ENCODE measurements at places on chromosomes 3 and 15.

GRCh38 chr15:78072080-78072892 is 5.2 kb downstream of the TBC1D2B start:
- no peak for DNase-seq

DNA sequence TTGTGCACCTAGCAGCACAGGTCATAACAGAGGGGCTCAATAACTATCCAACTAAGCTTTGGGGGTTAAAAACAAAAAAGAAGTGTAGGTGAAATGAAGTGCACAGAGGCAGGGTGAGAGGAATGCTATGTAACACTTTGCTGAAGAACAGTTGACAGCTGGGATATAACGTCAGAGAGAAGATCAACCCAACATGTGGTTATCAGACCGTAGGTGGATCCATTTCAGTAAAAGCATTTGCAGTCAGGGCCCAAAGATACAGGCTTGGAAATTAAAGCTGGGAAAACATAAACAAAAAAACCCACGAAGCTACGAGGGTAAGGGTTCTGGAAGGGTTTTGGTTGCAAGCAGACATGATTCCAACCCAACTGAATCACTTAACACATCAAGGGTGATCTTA is 377.5 kb upstream of the NR2F2 start:
- no peak for DNase-seq

- no peak for DNase-seq
These were observed 41.0 kb upstream of the COPB2 start for GRCh38 chr3:139430493-139430892.

DNA sequence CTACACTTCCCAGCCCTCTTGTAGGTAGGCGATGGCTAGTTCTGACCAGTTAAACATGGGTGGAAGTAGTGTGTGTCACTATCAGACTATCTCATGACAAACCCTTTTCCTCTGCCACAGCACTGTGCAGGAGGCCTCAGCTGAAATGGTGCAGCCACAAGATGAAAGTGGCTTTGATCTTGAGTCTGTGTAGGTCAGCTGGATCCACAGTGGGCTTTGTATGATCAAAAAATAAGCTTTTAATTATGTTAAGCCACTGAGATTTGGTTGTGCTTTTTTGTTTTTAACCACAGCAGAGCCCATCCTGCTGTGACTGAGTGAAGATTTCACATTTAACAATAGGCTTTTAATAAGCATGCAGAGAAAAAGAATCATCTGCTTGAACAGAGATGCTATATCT is 19.7 kb downstream of the RCN2 start:
- no peak for DNase-seq

DNA sequence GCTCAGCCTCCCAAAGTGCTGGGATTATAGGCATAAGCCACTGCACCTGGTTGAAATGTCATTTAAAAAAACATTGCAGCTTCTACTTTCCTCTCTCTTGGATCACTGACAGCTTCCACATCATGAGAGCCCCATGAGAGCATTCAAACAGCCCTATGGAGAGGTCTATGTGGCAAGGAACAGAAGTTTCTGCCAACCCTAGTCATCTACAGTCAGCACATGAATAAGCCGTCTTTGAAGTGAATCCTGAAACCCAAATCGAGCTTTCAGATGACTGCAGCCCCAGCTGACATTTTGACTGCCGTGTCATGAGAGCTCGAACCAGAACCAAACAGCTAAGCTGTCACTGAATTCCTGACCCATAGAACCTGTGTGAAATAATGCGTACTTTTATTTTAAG is 39.8 kb downstream of the CD200R1L start:
- DNase-seq: no peak

- DNase-seq: no peak
These were observed 357.5 kb downstream of the CHST2 start for GRCh38 chr3:143476965-143477640.

DNA sequence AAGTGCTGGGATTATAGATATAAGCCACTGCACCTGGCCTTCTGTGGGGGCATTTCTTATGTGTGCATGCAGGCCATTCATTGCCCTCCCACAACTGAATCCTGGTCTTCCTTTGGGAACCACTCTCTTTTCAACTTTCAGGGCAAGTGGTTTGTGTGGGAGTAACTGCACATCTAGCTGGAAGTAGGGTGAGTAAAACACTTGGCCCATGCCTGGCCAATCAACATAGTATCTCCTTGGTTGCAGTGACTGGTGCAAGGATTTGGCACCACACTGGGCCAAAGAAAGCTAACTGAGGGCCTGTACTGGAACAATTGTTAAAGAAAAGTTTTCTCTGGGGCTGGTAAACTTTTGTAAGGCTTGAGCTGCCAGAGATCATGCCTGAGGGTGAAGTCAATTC is 189.2 kb upstream of the FEZF2 start:
- no peak for DNase-seq
